ENCODE measurements at places on chromosomes 12 and 14.

DNA sequence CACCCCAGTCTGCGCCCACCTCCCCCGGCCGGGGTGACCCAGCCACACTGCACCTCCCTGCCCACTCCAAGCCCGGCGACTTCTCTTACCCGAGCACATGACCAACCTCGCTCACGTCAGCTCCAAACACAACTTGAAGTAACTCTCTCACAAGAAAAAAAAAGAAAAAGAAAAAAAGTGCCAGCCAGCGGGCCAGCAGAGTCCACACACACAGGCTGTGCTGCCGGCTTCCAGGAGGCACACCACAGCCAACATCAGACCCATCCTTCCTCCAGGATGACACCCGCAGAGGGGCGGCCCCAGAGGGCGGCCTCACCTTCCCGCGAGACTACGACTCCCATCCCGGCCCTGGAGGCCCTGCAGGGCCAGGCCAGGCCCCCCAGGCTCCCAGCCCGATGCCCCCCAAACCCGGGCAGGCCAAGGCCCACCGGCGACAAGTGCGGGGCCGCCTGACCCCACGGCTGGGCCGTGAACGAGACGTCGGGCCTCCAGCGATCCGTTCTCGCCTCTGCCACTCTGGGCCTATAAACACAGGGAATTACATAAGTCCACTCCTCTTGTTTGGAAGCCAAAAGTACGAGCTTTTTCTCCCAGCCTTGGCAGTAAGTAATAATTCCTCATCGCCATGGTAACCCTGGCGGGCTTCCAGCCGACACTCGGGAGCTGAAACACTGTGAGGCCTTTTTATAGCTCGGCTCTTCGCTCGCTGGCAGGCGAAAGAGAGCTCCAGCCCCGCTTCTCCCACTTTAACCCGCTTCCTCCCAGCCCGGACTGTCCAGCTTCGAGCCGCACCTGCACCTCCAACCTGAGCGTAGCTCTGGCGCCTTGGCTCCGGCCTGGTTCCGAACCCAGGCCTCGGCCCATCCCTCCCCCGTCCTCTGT lies 49.1 kb downstream of the NCOR2 start:
- peak; percentile 81 for DNase-seq

DNA sequence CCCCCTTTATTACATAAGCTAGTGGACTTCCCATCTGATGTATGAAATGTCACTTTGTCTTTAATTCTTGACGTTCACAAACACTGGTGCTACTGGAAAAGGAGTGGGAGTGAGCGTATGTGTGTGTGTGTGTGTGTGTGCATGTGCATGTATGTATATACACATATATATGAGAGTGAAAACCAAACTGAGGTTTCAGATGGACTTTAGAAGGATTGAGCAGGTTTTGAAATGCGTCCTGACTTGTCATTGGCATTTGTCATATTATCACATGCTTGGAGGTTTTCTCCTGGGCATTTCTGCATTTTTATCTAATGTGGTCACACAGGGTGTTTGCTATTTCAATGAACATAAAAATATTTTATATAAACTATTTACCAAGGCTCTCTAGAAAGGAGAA lies 1085.9 kb downstream of the BCL11B start:
- DNase-seq = no peak

DNA sequence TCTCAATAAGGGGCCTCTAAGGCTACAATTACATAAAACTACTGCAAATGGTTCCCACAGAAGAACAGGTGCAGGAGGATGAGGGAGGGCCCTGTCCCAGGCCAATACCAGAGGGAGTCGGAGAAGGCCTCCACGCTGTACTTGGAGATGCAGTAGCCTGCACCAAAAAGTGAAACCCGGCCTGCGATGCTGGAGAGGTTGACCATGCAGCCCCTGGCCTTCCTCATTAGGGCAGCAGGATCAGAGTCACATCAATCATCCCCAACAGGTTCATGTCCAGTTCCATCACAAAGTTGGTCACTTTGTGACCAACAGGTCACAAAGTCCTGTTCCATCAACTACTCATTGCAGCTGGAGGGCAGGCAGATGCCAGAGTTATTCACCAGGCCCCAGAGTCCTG lies 23.0 kb downstream of the ZBTB39 start:
- DNase-seq = no peak

GRCh38 chr14:104573930-104574329 lies 5.6 kb upstream of the C14orf180 start:
- DNase-seq = no peak

DNA sequence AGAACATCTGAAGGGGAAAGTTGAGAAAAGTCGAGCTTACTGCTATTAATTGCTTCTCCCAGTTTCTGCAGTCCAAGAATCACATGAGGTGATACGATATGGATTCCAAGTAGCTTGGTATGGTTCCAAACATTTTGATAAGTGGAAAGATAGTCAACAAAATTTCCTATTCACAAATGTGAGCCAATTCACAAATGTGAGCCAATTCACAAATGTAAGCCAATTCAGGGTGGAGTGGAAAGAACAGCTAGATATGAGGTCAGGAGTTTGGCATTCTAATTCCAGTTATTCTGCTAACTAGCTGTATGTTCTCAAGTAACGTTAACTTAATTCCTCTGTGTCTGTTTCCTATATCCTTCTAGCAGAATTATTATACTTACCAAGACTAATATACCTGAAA lies 37.6 kb upstream of the DHRS4 start:
- DNase-seq = no peak

Data from D721Med (cell line).